ENCODE measurements at places on chromosomes 2 and 18.

- DNase-seq = no peak
Observed at GRCh38 chr2:208320686-208321085, 54.6 kb downstream of the PIKFYVE start.

DNA sequence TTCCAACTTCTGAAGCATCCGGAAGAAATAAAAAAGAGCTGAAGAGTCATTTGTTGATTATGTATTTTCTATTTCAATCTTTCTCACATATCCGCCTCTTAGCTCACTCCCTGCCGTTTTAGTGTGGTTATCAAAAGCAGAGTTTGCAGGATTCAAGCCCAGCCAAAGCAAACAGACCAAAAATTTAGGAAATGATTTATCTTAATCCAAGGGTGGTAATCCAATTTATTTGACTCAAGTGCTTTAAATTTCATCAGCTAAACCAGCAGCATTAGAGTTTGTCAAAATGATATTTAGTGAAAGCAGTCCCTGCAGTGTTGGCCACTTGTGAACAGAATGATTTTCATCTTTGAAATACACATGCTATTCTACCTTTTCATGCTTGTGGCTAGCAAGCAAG is 129.3 kb upstream of the CCDC68 start:
- peak; percentile 86 for DNase-seq

- peak; percentile 60 for DNase-seq
Observed at GRCh38 chr2:75340560-75340959, 141.2 kb upstream of the TACR1 start.

GRCh38 chr2:234375176-234375880 is 121.6 kb downstream of the ARL4C start:
- DNase-seq = no peak

- no peak for DNase-seq
Observed at GRCh38 chr2:84779781-84780180, 101.1 kb downstream of the TRABD2A start.

DNA sequence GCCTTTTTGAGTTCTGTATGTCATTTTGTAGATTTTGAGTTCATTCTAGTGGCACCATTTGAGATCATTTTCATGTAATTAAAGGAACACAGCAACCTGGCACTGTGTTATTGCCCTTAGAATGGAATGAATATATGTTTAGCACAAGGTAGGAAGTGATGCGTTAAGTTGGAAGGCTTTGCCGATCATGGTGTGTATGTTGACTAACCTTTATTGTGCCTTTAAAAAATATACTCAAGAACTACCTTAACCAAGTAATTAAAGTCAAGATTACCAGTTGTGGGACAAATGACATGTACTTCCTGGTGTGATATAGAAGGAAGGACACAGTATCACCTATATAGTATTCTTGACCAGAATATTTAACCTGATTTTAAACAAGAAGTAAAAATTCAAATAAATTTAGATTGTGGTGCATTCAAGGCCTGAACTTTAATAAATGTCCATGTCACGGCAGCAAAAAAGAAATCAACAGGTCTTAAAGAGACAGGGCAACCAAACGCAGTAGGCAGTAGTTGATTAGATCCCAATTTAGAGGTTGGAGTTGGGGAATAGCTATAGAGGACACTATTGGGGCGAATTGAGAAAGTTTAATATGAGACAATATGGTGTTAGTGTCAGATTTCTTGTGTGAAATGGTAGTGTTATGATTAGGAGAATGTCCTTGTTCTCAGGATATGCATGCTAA is 68.6 kb downstream of the MSH2 start:
- no peak for DNase-seq

DNA sequence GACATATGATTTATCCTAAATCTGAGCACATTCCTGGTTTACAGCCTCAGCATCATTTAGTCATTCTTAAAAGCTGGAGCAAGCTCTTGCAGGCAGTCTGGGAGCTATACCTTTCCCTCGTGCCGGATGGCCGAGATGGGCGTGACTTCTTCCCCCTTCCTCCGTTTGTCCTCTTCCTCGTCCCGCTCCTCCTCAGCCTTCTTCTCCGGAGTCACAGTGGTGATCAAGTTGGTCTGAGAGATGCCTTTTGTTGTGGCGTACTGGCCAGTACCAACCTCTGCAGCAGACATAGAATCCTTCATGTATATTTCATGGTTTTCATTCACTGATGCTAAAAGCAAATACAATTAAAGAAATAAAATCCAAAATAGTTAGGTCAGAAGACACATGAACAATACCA is 124.1 kb upstream of the ZBTB14 start:
- DNase-seq = no peak
